Liver (tissue), 10 donors: ENCODE measurements at places on chromosomes 16 and 17. TPM values are rescaled to one million over a fixed set of nuclear protein-coding genes. Genes with fewer than 3 reads are reported as not detected.

Gene CD300E
- total RNA-seq: 0.75 TPM

DNA sequence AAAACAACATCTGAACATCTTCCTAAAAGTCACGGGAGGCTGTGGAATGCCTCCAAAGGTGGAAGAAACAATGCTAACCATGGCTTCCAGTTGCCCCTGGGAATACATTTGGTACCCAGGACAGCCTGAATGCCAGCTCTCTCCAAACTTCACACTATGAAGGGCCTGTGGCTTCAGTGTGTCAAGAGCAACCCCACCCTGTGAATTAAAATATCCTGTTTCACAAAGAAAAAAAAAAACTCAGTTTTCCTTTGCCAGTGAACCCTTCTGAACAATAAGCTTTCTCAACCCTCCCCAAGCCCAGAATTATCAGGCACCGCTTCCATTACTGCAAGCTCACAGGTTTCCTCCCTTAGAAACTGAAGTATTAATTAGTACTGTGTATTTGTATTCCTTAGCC, 69.8 kb downstream of the SLC39A11 start:
- no peak for DNase-seq
- H3K27me3 ChIP-seq: no peaks in the 10 kb centered on the region
- no peak overlapping the region for H3K27ac ChIP-seq
- no peaks in the 10 kb centered on the region for H3K4me1 ChIP-seq
- no peak overlapping the region for H3K4me3 ChIP-seq

GRCh38 chr17:38510421-38511149, 82.3 kb downstream of the ARHGAP23 start:
- no peak overlapping the region for H3K27ac ChIP-seq
- DNase-seq: peak; percentile 42

Gene TMC7
- 0.42 TPM for total RNA-seq

- no peak overlapping the region for H3K4me3 ChIP-seq
- peaks cover 84% of the 10 kb centered on the region for H3K4me1 ChIP-seq
- no peaks in the 10 kb centered on the region for H3K27me3 ChIP-seq
- DNase-seq: no peak
- no peaks in the 10 kb centered on the region for H3K36me3 ChIP-seq
These were observed 234.5 kb downstream of the SEC14L1 start for GRCh38 chr17:77375108-77375916.

- H3K4me1 ChIP-seq: no peaks in the 10 kb centered on the region
- H3K27me3 ChIP-seq: no peaks in the 10 kb centered on the region
- H3K36me3 ChIP-seq: peaks cover 20% of the 10 kb centered on the region
- no peak overlapping the region for H3K4me3 ChIP-seq
These were observed 11.6 kb downstream of the DDX42 start for GRCh38 chr17:63785556-63785955.

DNA sequence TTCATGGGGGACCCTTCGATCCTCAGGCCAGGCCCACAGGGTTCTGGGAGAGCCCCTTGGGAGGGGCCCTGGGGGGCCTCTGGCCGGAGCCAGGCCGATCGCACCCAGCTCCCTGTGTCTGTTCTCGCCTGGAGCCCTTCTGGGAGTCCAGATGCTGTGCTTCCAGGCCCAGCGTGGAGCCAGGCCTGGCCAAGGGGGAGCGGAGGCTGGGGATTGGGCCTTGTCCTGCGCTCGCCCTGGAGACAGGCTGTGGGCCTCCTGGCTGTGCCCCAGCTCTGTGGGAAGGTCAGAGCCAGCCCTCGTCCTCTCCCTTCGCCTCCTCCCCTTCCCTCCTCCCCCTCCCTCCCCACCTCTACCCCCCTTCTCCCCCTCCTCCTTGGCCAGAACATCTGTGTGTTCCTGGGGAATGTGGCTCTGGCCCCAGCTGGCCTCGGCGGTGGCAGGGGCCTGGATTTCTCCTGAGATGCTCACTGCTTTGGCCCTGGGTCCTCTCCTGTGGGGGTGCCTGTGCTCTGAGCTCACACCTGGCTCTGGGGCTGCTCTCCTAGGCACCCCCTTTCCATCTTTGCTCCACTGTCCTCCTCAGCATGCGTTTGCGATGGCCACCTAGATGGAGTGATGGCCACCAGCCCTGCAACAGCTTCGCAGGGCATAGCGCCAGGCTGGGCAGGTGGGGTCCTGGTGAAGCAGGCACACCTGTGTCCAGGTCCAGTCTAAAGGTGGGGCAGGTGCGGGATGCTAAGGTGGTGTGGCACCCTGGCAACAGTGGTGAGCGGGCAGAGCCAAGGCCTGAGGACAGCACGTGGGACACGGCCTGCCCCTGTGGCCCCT, 90.6 kb upstream of the CIBAR2 start:
- no peaks in the 10 kb centered on the region for H3K36me3 ChIP-seq
- no peak overlapping the region for H3K27ac ChIP-seq
- no peak for DNase-seq
- no peaks in the 10 kb centered on the region for H3K27me3 ChIP-seq
- peaks cover 36% of the 10 kb centered on the region for H3K4me1 ChIP-seq

- DNase-seq: no peak
- H3K4me3 ChIP-seq: no peak overlapping the region
- no peak overlapping the region for H3K27ac ChIP-seq
- H3K27me3 ChIP-seq: no peaks in the 10 kb centered on the region
These were observed 471.9 kb downstream of the HS3ST3B1 start for GRCh38 chr17:14772776-14773175.
